ENCODE measurements at places on chromosomes 16 and 17.

DNA sequence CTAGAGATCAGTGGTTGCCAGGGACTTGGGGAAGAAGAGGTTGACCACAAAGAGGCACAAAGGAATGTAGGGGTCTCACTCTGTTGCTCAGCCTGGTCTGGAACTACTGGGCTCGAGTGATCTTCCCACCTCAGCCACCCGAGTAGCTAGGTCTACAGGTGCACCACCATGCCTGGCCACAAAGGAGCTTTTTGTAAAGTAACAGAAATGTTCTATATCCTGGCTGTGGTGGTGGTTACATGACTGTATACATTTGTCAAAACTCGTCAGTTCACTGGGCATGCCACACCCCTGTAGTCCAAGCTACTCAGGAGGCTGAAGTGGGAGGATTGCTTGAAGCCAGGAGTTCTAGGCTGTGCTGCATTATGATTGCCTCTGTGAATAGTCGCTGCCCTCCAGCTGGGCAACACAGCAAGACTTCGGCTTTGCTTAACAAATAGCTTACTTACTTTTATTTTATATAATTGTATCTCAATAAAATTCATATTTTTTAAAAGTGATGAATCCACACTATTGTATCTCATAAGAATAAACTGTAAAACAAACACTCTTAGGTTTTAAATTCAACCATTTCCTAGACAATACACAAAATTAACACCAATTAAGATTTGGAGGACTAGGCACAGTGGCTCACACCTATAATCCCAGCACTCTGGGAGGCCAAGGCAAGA lies 5.0 kb downstream of the SKA2 start:
- H3K4me3 ChIP-seq = no peak overlapping the region
- peaks cover 34% of the 10 kb centered on the region for H3K4me1 ChIP-seq
- peaks cover 19% of the 10 kb centered on the region for H3K36me3 ChIP-seq
- H3K27ac ChIP-seq = peak overlapping the region; percentile 51
- DNase-seq = peak; percentile 68

DNA sequence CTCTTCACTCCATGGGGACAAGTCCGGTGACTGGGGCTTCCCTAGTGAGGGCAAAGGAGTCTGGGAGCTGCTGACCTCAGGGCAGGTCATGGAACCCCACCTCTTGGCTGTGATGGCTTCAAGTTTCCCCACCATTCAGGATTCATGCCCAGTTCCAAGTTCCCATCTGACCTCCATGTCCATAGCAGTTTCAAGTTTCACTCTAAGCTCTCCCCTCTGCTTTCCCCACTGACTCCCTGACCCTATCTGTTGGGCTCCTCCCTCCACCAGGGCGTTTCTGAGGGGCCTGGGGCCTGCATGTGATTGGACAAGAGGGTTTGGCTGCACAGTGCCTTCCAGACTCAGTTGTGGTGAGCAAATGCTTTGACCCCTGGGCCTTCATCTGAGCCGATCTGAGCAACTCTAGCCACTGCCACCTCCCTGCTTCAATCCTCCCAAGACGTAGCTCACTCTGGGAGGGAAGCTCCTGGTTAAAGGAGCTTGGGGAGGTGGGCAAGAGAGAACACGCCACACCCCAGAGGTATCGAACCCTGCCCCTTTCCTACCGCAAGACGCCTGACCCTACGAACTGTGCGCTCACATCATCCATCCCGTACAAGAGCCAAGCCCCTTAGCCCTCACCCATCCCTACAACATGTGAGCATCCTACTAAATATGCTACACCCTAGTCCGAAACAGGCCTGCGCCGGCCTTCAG lies 8.3 kb downstream of the ZNF629 start:
- peak overlapping the region; percentile 52 for H3K27ac ChIP-seq
- no peaks in the 10 kb centered on the region for H3K27me3 ChIP-seq
- H3K4me3 ChIP-seq = peak overlapping the region; percentile 15
- peaks cover 5% of the 10 kb centered on the region for H3K36me3 ChIP-seq
- peaks cover 15% of the 10 kb centered on the region for H3K4me1 ChIP-seq

GRCh38 chr16:66342294-66342900 lies 24.1 kb upstream of the CDH5 start:
- H3K27me3 ChIP-seq = peaks cover 10% of the 10 kb centered on the region
- DNase-seq = peak; percentile 69
- no peaks in the 10 kb centered on the region for H3K4me1 ChIP-seq
- H3K4me3 ChIP-seq = no peak overlapping the region
- H3K27ac ChIP-seq = no peak overlapping the region

GRCh38 chr17:10733666-10734065 lies 3.8 kb upstream of the TMEM220 start:
- no peak overlapping the region for H3K27ac ChIP-seq
- no peak for DNase-seq
- H3K27me3 ChIP-seq = peaks cover 17% of the 10 kb centered on the region
- H3K36me3 ChIP-seq = no peaks in the 10 kb centered on the region
- no peak overlapping the region for H3K4me3 ChIP-seq
- H3K4me1 ChIP-seq = peaks cover 12% of the 10 kb centered on the region

DNA sequence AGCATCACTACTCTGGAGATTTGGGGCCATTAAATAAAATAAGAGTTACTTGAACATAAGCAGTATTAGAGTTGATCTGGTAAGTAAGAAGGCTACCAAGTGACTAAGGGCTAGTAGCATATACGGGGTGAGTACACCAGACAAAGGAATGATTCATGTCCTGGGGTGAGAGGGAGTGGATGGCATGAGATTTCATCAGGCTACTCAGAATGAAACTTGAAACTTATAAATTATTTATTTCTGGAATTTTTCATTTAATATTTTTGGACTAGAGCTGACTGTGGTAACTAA lies 2.3 kb downstream of the SLFN5 start:
- H3K27me3 ChIP-seq = no peaks in the 10 kb centered on the region
- H3K4me3 ChIP-seq = peak overlapping the region; percentile 93
- H3K36me3 ChIP-seq = peaks cover 45% of the 10 kb centered on the region
- peak overlapping the region; percentile 94 for H3K27ac ChIP-seq

DNA sequence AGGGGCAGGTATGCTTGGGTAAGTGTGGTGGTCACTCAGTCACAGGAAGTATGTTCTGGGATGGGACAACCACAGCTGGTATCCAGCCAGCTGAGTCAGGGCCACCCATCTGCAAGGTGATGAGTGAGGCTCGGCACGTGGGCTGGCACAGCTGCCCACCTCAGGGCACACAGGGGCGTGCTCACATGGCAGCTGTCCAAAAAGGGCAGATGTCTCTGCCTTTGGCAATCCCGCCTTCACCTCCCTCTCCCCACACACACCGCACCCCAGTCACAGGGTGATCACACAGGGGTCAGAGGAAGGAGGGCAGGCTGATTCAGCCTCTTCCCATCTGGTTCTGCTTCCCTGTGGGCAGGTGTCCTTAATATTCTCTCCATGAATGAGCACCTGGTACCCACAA lies 85.9 kb upstream of the TOB1 start:
- H3K4me3 ChIP-seq = no peak overlapping the region
- H3K27me3 ChIP-seq = no peaks in the 10 kb centered on the region
- H3K4me1 ChIP-seq = peaks cover 19% of the 10 kb centered on the region
- H3K27ac ChIP-seq = no peak overlapping the region
- no peaks in the 10 kb centered on the region for H3K36me3 ChIP-seq

- peaks cover 65% of the 10 kb centered on the region for H3K4me1 ChIP-seq
- peaks cover 33% of the 10 kb centered on the region for H3K36me3 ChIP-seq
- H3K4me3 ChIP-seq = peak overlapping the region; percentile 76
- H3K27ac ChIP-seq = peak overlapping the region; percentile 96
- DNase-seq = peak; percentile 80
- no peaks in the 10 kb centered on the region for H3K27me3 ChIP-seq
Observed at GRCh38 chr16:26599785-26600104, 467.0 kb upstream of the C16orf82 start.

- peak overlapping the region; percentile 96 for H3K27ac ChIP-seq
- peak overlapping the region; percentile 90 for H3K4me3 ChIP-seq
- no peaks in the 10 kb centered on the region for H3K36me3 ChIP-seq
- peak; percentile 82 for DNase-seq
- peaks cover 42% of the 10 kb centered on the region for H3K4me1 ChIP-seq
Observed at GRCh38 chr17:75876938-75877751, 1.2 kb downstream of the TRIM47 start.

- no peak overlapping the region for H3K4me3 ChIP-seq
- H3K27ac ChIP-seq = no peak overlapping the region
- peaks cover 6% of the 10 kb centered on the region for H3K4me1 ChIP-seq
- peaks cover 10% of the 10 kb centered on the region for H3K36me3 ChIP-seq
- H3K27me3 ChIP-seq = no peaks in the 10 kb centered on the region
- no peak for DNase-seq
Observed at GRCh38 chr16:15446901-15447300, 12.5 kb downstream of the BMERB1 start.

DNA sequence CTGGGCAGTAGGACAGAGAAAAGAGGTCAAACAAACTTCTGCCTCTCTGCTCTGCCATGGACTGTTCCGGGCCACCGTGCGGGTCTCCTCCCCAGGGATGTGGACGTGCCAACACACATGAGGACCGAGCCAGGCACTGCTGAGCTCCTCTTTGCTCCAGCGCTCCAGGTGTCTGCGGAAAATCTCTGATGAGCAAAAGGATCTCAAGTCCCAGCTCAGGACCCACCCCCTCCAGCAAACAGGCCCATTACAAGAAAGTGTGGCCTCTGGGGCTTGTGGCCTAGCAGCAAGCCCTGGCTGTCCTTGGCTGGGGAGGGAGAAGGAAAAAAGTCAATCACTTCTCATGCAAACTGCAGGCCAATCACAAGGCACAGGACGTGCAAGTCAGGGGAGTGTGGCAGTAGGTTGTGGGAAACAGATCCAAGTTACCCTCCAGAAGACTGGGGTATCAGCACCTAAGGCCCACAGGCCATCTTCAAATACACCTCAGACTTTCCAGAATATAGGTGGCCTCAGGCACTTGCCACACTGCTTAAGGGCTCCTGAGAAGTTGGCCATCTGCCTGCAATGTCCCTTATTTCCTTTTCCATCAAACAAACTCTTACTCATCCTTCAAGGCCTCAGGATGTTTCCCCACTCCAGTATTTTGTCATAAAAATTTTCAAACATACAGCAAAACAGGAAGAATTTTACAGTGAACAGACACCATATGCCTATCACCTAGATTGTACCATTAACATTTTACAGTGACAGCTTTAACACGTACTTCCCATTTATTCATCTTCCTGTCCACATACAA lies 36.0 kb upstream of the SREBF1 start:
- H3K27ac ChIP-seq = no peak overlapping the region
- no peaks in the 10 kb centered on the region for H3K4me1 ChIP-seq
- H3K4me3 ChIP-seq = no peak overlapping the region
- DNase-seq = no peak
- H3K36me3 ChIP-seq = peaks cover 8% of the 10 kb centered on the region

All from activated CD4-positive, alpha-beta T cell treated with anti-CD3 and anti-CD28 coated beads, Interleukin-2, amount 10 ng/mL, durations not matched to agents 24 days and 14 days (primary cell).